ENCODE measurements at places on chromosomes 12 and 14.

GRCh38 chr12:20646239-20646827 is 48.8 kb upstream of the SLCO1C1 start:
- no peak for DNase-seq

GRCh38 chr12:50992819-50993218 is 33.4 kb downstream of the SLC11A2 start:
- DNase-seq, result no peak

DNA sequence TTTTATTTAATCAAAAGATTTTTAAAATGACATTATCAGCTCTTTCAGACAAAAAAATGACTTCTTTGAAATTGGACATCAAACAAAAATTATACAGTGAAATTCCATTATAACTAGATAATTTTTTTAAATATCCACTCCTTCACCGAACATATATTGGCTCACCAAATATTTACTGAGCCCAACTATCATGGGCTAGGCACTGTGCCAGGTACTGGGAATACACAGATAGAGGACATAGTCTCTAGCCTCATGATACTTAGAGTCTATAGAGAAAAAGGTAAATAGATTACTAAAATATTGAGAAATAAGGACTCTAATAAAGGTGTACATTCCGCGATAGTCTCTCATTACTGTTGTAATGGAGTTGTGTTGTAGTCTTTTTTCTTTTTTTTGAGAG is 219.9 kb downstream of the SEC23A start:
- no peak for DNase-seq

- no peak for DNase-seq
Measured at GRCh38 chr12:88305254-88305890, 163.3 kb downstream of the TMTC3 start.

DNA sequence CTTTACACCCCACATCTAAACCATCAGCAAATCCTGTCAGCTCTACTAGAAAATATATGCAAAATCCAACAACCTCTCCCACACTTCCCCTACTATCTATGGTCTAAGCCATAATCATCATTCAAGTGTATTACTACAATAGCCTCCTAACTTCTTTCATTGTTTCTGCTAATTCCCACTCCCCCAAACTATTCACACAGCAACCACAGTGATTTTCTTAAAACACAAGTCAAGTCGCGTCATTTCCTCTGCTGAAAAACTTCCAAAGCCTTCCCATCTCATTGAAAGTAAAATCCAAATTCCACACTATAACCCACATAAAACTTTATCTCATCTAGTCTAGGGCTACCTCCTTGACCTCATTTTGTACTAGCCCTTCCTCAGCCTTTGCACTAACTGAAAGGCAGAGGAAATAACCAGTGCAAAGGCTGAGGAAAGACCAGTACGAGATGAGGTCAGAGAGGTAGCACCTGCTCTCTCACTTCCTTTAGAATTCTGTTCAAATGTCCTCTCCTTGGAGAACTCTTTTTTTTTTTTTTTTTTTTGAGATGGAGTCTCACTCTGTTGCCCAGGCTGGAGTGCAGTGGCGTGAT is 65.5 kb upstream of the MDM1 start:
- no peak for DNase-seq

DNA sequence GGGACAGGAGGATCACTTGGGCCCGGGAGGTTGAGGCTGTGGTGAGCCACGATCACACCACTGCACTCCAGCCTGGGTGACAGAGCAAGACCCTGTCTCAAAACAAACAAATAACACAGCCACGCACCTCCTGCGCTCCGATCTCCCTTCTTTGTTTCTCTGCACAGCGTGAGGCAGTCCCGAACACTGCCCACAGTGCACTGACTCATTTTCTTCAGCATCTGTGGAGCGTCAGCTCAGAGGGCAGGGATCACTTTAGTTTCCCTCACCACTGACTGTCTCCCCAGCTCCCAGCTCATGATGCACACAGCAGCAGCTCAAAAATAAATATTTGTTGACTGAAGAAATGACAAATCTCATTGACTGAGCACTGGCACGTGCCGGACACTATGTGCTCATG is 883 bp upstream of the MYL2 start:
- no peak for DNase-seq

DNA sequence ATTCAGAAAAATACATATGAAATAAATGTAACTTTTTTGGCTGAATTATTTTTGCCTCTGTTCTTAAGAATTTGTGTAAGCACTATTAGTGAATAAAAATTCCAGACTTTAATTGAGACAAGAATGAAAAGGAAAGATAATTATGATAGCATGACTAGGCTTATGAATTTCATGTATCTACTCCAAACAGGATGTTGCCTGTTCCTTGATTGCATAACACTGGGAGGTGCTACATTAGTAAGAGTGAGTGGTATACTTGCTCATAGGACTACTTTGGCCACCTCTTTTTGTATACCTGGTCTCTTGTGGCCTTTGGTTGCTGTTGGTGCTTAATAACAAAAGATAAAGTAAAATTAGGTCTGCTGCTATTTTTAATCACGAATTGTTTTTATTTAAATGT is 112.8 kb downstream of the NAV3 start:
- DNase-seq, result no peak

DNA sequence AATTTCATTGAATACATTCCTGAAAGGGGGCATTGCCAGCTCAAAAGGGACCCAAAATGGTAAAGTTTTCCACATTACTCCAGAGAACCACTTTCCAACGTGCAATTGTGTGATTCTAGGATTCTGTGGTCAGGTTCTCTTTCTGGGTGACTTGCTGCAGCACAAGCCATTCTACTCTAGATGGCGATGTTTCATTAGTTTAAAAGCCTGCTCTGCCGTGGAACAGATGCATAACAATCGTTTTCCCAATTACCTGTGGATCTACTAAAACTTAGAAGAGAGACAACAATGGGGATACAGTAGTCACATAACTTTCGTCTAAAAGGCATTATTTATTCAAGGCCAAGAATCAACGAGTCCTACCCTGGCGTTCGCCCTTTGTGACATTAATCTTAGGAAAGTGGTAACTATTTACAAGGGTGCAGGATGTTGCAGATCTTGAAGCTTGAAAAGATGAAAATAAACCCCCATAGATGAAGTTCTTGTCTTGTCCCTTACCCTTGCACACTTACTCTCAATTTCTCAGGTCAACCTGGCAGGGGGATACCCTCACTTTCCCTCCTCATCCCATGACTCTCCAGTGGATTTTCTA is 400.9 kb downstream of the SNAPC1 start:
- DNase-seq, result no peak

DNA sequence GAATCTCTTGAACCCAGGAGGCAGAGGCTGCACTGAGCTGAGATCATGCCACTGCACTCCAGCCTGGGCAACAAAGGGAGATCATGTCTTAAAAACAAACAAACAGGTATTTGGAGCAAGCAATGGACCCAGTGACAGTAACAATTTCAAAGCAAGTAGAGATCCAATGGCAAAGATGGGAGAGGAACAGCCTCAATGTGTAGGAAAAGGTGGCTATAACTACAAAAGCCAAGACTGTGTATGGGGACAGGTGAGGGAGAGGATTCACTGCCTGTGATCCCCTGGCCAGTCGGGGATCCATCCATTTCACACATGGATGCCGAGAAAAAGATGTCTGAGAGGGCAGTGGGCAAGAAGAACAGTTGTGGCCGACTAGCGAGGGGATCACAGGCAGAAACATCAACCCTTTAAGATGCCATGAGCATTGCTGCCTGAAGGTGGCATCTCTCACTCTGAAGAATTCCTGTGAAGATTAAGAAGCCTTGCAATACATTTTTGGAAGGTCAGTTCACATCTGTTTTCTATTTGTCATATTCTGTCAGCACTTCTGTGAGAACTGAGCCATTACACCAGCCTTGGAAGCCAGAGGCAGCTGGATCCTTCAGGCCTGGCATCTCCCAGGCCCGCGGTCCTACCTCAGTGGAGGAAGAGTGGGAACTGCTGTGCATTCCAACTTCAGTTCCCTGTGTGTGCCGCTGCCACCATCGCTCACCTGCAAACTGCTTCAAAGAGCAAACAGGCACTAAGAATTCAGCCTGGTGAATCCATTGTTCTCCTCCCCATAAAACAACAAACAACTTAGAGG is 54.5 kb upstream of the FRS2 start:
- DNase-seq, result no peak

GRCh38 chr12:128914908-128915563 is 61.8 kb downstream of the GLT1D1 start:
- DNase-seq, result no peak

DNA sequence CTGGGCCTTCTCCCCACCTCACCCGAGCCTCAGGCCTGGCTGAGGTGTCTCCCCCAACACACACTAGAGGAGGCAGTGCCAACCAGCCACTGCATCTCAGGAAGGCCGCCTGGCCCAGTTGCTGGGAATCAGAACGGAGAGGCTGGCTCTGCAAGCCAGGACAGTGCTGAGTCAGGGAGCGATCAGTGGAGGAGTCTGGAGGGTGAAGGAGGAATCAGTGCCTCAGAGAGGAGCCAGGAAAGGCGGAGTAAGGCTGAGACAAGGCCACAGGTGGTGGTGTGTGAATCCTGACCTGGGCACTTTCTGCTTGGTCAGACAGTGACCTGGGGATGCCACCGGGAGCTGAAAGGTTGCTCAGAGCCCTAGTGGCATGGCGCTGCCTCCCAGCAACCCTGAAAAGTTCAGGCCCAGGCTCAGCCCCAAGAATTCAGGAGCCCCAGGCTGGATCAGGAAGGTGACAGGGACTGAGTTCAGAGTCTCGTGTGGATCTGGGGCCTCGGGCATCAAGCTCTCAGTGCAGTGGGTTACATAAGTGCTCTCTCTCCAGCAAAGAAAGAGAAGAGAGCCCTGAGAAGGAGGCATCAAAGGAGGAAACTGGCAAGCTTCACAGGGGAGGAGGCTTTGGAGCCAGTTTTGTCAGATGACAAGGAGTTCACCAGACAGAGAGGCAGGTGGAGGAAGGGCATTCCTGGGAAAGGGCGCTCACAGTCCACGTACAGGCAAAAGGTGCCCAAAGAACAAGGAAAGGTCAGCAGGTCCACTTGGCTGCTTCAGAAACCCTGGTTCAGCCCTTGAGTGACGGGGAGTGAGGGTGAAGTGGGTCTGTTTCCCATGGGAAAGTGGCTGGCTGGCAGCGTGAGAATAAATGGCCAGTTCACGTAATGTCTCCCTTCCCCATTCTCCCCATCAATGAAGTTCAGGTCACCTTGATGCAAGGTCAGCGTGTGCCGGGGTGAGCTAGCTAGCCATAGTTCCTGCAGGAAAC is 87.8 kb downstream of the ZFP36L1 start:
- DNase-seq, result no peak

- no peak for DNase-seq
Measured at GRCh38 chr12:108317308-108318234, 21.5 kb downstream of the CMKLR1 start.

DNA sequence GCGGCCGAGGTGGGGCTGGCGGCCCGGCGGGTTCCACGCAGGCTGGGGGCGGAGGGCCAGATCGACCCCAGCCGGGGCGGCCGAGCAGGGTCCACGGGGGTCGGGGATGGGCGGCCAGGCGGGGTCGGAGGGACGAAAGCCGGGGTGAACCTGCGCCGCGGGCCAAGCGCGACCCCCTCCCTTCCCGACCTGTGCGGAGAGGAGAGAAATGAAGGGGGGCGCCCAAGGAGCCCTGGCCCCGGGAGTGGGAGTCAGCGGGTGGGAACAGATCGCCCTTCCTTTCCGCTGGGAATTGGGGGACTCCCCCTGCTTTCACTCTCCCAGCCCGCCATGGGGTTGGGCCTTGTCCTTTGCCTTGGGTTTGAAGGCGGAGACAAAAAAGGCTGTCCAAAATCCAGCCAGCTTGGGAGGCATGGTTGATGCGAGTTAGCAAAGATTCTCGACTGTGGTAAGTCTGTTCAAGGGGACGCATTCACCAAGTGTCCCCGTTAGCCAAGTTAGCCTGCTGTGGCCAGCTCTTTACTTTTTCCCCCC is 559 bp upstream of the CKAP4 start:
- DNase-seq, result no peak

- no peak for DNase-seq
Measured at GRCh38 chr12:120965534-120966091, 12.7 kb upstream of the HNF1A start.

DNA sequence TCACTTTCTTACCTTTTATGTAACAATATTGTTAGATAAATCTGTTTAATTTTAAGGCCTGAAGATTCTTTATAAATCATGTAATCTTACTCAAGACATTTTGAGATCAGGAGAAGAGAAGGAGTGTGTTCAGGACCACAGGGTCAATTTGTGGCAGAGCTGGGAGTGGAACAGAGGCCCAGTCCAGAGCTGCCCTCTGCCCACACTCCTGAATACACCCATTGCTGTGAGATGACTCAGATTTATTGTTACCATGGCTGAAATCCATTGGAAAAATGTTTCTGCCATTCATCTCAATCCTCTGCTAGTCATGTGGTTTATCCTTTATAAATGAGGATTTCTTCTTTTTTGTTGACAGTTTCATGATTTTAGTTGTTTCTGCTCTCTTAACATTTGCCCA is 100.5 kb upstream of the STXBP6 start:
- DNase-seq, result no peak

DNA sequence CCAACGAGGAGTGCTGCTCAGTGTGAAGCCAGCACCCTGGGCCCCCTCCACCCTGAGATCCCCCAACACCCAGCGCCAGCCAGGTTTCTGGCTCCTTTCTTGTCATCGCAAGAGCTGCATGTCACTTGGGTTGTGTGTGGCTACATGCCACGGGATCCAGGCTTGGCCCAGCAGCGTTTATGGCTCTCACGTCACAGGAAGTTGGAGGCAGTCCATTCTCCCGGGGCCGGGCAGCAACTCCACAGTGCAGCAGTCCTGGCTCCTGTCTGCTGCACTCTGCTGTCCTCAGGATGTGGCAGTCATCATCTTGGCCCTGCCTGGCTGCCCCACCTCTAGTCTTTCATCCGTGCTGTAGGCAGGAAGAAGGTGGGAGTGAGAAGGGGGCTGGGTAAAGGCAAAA is 78.3 kb downstream of the AACS start:
- no peak for DNase-seq

DNA sequence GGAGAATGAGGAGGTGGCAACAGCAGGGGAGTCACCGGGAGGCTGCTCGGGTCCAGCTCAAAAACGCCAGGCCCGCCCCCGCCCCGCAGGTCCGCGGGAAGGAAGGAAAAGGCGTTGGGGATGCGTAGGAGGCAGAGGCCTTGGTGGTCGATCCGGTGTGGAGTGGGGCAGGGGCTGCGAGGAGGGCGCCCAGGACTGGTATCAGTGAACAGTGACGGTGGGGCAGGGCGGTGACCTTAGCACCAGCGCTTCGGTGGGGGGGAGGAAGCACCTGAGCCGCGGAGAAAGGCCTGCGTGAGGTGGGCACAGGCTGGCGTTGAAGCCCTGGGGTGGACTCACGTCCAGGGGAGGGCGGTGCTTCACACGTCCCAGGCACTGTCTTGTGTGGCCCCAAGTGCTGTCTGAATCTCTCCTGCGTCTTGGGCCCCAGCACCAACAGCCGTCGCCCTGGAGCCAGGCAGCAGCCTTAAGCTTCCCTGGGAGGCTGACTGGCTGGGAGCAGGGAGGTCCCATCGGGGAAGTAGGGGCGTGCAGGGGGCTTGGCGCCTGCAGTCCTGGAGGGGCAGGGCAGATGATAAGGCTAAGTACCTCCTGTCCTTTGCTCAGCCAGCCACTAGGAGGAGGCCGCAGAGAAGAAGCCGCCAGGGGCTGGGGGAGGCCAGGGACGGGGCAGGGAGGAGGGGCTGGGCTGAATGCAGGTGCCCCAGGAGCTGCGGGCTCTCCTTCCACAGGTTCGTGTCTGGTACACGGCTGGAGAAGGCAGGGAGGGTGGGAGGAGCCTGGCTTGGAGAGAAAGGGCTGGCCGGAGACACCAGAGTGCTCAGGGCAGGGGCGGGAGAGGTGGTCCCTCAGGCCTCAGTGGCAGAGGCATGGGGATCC is 26.5 kb downstream of the ZBTB42 start:
- DNase-seq, result no peak

- DNase-seq, result no peak
Measured at GRCh38 chr12:57135527-57136326, 7.4 kb downstream of the LRP1 start.

All from stimulated activated CD8-positive, alpha-beta memory T cell treated with anti-CD3 and anti-CD28 coated beads, Interleukin-7, amount 100 ng/mL, for 24 hours (primary cell).